ENCODE measurements at places on chromosomes 6 and 20.
A peak's percentile ranks its signal among the peaks of the same experiment; 100 is the strongest.

DNA sequence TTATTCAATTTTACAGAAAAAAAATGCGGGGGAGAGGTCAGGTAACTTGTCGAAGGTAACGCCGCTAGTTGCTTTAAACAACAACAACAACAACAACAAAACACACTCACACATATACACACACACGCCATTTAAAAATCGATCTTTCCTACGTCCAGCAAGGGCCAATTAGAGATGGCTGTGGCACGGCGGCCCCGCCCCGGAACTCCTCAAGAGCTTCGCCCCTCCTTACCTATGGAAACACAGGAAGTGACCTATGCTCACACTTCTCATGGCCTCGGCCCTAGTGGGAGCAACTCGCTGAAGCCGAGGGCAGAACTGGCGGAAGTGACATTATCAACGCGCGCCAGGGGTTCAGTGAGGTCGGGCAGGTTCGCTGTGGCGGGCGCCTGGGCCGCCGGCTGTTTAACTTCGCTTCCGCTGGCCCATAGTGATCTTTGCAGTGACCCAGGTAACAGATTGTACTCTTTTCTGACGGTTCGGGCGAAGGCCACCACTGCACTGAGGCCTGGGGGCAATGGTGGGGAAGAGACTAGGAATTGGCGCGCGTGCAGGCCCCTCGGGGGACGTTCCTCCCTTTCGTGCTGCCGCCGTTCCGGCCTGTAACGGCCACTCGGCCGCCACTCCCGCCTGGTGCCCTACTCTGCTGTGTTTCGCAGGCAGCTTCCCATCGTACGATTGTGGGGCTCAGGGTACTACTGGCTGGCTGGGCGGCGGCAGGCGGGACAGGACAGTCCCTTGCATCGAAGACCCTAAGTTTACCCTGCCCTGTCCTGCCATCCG is at the start of gene TBP:
Gene TBP, plus strand, starts transcription at position 357 of the 783 bp plus-strand sequence. CDS start 2,661 bp downstream, outside the sequence.
- peak; percentile 88 for DNase-seq

- no peak for DNase-seq
Observed at GRCh38 chr6:99099243-99099642, 151.5 kb upstream of the FBXL4 start.

DNA sequence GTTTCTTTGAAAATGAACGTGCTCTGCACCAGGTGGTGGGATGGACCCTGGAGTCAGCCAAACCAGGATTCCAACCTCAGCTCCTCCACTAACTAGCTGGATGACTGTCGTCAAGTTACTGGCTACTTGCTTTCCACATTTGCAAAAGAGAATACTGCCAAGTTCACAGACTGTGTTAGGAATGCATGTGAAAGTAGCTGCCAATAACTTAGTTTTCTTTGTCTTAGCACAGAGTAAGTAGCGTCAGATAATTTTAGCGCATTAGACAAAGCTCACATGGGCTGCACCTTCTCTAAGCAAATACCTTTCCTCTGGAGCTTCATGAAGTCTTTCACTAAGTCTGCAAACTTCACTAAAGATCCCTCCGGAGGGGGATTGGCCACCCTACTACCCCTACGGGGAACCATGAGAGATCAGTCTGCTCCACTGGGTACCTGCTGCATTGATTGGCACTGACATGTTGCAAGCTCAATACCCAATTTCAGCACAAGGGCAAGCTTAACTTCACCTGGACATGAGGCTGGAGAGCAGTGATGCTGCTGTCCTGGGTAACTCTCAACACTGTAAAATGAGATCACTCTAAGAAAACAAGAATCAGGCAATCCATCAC is 113.9 kb downstream of the MBOAT1 start:
- DNase-seq: no peak

DNA sequence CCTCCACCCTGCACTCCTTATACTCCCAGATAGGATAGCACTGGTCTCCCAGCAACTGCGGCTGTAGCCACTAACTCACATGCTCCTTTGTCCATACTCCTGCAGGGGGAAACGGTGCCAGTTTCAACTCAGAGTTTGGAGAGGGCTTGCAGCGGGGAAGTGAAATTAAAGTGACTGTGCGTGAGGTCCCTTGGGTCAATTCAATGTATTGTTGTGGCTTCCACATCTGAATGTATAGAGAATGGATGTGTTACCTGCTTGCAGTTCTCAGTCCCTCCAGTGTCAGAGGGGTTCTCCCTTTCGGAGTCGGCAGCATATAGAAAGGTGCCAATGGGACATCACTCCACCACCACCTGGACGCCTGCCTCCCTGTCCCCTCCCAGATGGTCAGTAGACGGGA is 93.6 kb upstream of the CNKSR3 start:
- no peak for DNase-seq

GRCh38 chr6:108406943-108407342 is 112.1 kb downstream of the AFG1L start:
- DNase-seq: no peak

DNA sequence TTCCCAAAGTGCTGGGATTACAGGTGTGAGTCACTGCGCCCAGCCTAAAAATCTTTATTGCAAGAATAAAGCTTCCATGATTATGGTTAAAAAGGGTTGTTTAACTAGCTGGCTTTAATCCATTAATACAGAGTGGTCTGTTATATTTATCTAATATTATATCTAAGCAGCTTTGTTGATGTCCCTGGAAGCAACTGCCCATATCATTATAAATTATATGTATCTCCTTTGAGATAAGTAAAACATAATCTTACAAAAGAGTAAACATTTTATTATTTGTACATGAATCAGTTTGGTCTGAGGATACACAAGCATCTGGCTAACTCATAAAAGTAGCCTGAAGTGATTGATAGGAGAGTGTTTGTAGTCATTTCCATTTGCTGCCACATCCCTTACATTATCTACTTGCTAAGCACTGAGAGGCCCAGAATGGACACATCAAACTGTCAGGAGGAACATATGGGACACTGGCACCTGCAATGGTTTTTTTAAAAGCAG is 46.9 kb downstream of the TRAF3IP2 start:
- DNase-seq: no peak

- DNase-seq: no peak
Observed at GRCh38 chr6:159308198-159308597, 139.0 kb downstream of the FNDC1 start.

- DNase-seq: no peak
Observed at GRCh38 chr6:48086187-48086586, 24.8 kb downstream of the PTCHD4 start.

- no peak for DNase-seq
Observed at GRCh38 chr6:162710419-162710818, 17.1 kb downstream of the PRKN start.

- peak; percentile 40 for DNase-seq
Observed at GRCh38 chr6:89828988-89829471, 650 bp upstream of the CASP8AP2 start.

- peak; percentile 28 for DNase-seq
Observed at GRCh38 chr6:132246120-132246617, 155.1 kb downstream of the MOXD1 start.

DNA sequence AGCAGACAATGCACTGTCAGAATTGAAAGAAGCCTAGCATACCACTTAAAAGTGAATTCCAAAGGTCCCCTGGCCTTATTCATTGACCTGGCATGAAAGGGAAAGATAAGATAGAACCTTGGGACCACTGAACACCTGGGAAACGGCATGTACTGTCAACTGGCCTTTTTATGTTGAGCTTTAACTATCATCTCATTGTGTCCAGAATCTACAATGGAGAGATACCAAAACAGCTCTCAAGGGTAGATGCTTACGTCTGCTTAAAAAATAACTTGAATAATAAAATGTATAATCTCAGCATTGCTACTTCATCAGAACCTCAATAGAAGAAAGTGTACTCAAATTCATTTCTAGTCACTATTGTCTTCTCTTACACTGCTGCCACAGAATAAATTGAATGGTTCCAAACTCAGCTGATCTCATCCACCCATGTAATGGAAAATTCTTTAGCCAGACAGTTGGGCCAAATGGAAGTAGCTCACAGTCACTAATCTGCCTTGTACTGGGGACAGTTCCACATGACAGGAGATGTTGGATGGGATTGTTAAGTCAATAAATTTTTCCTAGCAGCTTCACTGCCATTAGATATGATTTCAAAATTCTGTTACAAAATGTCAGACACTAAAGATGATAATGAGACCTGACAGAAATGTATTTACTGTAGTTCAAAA is 93.8 kb downstream of the MLIP start:
- no peak for DNase-seq

DNA sequence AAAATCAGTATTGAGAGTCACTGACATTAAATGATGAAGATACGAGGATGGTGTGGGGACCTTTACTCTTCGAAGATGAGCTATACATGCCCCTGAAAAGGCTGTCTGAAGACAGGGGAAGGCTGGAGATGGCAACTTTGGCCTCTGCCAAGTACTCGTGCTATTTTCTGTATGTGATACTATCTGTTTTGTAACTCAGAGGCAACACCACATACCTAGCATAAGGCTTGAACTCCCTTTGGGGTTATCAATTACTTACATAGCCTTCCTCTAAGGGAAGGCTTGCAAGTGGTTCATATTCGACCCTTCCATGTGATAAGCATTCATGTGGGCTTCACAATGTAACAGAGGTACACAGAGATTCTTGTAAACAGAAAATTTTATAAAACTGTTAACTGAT is 68.7 kb upstream of the FBXO30 start:
- no peak for DNase-seq

- DNase-seq: no peak
Observed at GRCh38 chr20:24943731-24944130, 5.3 kb upstream of the CST7 start.

GRCh38 chr6:150684714-150685459 is 85.2 kb downstream of the PLEKHG1 start:
- DNase-seq: no peak

DNA sequence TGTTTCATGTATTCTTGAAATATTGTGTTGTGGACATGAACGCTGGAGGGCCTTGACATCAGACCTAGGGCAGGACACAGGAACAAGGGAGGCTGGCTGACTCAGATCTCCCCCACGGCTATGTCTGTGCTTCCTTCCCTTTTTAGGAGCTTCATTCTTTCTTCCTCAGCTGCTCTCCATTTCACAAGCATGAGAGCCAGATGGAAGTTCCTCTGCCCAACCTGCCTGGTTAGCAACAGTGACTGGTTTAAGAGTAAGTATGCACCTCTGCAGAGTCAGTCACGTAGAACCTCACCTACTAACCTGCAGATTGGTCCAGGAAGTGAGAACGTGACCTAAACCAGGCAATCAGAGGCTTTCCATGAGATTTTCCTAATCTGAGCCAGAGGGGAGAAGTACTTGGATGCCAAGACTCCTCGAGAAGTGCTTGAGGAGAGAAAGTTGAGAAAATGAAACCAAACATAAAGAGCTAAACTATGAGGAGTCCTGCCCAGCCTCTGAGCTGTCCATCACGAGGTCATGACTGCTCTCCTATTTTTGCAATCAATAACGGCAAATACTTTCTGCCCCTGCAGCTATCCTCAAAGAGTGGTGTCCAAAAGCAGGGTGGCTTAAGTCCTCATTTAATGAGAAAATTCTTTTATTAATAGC is 465.2 kb upstream of the CITED2 start:
- DNase-seq: no peak

DNA sequence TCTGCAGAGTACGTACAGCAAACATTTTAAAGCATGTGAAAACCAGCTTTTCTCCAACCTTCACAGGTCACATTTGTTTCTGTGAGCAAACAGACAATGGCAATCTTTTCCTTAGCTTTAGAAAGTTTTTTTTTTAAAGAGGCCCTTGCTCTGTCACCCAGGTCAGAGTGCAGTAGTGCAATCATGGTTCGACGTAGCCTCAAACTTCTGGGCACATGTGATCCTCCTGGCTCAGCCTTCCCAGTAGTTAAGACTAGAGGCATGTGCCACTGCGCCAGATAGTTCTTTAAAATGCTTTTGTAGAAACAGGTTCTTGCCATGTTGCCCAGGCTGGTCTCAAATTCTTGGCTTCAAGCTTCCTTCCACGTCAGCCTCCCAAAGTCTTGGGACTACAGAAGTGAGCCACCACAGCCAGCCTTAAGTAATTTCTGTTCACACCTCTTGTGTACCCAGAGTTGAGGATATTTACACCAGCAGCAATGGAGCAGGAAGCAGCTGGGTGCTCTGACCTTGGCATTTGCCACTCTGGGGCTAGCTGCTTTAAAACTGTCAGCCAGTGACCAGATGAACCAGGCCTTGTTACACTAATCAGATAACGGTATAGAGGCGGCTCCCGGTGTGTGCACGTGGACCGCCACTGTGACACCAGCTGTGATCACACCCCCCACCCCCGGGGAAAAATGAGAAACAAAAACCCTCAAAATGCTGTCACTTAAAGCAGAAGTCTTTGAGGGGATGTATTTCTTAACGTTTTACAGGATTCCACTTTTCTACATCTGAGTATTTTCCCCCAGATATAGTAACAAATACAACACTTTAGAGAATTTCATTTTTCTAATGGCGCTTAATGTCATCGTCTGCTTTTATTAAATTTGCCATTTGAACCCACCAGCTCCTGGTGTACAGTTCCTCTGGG is 71.3 kb downstream of the AKAP12 start:
- no peak for DNase-seq

DNA sequence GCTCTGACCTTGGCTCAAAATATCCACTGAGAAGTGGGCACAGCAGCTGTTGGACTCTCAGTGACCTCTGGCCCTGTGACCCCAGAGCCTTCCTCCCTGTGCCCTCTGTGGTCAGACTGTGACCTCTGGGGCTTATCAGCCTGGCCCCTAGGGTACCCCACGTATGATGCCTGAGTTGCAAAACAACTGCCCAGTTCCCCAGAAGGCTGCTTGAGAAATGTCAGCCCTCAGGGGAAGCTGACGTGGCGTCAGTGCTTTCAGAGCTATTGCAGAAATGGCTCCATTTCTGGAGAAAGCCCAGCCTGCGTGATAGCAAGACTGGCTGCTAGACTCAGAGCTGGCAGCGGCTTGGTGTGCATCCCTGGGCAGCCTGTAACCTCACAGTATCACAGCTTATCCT is 31.5 kb upstream of the TGM2 start:
- peak; percentile 80 for DNase-seq

- no peak for DNase-seq
Observed at GRCh38 chr20:33843050-33843449, 31.9 kb downstream of the CHMP4B start.

- no peak for DNase-seq
Observed at GRCh38 chr6:15484140-15484539, 178.7 kb downstream of the DTNBP1 start.

- DNase-seq: no peak
Observed at GRCh38 chr6:41654151-41654697, 16.0 kb downstream of the MDFI start.

- DNase-seq: no peak
Observed at GRCh38 chr6:153525998-153526397, 394.9 kb upstream of the RGS17 start.

DNA sequence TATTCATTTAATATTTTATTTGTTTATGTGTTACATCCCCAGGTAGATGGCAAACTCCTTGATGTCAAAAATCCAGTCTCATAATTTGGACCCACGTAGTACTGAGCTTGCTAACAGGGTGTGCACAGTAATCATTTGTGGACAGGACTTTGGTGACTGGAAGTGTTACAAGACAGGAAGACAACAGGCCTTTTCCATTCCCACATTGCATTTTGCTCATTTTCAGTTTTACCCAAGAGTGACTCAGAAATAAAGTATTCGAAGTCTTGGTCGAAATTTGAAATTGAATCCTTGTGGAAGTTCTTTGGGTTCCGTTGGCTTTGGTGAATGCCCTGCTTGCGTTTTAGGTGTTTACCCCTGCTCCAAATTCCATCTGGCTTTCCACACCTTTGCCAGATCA is 63.0 kb upstream of the THBS2 start:
- DNase-seq: no peak
